AG04450 (cell line): ENCODE measurements at places on chromosomes 11 and 22.

DNA sequence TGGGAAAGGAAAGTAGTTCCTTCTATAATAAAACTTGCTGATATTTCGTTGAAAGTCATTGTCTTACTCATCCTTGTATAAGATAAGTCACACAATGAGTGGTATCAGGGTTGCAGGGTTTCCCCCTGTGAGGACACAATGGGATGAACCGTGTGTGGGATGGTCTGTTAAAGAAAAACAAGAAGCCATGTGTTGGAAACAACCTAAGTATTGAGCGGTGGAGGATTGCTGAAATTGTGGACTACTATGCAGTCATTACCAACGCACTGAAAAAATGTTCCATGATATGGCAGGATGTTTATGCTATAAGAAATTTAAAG, 28.6 kb downstream of the PTPRJ start:
- no peak for DNase-seq

DNA sequence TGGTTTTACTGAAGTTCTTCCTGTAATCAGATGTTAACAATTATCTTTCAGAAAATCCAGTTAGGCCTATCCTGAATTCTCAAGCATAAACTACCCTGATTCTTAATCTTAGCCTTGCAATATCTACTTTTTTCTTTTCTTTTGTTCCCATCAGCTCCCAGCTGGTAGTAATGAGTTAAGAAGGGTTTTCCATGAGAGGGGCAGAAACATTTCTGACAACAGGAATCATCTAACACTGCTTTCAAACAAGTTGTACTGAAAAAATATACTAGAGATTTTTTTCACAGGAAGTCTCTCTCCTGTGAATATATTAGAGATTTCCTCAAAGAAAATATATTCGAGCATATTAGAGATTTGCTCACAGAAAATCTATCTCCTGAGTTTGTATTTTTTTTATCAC, 3.3 kb upstream of the TRIM6 start:
- DNase-seq: no peak

DNA sequence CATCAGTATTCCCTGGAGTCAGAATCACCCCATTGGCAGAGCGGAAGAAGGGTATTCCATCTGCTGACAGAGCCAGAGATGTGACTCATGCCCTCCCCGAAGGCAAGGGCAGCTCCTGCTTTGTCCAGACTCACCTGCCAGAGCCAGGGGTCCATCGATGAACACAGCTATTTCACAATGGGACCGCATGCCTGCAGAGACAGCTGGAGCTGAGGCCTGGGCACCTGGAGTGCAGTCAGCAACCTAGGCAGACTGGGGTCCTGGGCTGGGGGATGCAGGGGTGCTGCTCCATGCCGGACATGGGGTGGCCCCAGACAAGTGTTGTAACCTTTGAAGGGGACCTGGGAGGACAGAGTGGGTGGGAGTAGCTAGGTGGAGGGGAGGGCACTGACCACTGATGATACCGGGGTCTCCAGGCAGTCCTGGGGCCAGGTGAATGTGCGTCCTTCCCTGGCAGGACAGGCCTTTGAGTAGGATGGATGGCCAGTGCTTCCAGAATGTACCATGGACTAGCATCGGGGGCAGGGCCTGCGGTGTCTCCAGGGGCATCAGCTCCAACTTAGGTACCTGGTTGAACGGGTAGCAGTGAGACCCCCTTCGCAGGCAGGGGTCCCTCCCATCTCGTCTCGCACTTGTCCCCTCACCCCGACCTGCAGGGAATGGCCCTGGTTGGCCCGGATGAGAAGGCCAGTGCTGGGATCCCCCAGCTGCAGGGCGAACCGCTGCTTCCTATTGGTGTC, 1.7 kb downstream of the TRPT1 start:
- DNase-seq: no peak

DNA sequence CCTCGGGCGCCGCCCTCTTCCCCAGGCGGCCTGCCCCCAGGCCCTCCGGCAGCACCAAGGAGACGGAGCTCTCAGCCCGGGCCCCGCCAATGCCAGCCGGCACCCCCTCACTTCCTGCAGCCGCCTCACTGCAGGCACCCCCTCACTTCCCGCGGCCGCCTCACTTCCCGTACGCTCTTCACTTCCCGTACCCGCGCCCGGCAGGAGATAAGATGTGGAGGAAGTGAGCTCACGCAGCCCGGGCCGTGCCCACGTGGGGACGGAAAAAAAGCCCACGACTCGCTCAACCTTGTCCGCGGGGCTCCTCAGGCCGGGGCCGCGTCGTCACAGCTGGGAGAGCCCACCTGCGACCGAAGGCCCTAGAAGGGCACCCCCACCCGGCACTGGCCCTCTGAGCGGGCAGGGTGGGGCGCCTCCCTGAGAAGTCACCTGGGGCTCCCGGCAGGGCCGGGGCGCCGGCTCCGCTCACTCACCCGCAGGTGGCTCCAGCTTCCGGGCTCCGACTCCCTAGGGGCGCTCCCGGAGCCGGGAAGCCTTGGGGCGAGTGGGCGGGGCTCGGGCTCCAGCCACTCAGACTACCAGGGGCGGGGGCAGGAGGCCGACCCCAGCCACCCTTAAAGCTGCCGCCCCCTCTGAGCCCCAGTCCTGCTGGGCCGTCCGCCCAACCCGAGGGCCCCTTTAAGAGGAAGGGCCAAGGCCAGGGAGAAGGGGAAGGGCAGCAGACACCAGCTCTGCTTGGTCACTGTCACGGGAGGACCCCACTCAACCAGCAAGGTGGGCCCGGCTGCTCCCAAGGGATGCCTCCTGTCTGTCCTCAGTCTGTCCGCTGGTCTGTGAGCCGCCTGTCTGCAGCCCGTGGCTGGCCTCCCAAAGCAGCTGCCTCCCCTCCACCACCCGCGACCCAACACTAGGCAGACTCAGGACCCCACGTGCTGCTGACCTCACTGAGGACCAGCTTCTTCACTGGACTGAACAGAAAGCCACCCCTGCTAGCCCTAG, 31.4 kb downstream of the PISD start:
- no peak for DNase-seq

- no peak for DNase-seq
Measured at GRCh38 chr11:21556926-21557325, 636.0 kb upstream of the ANO5 start.
